ENCODE measurements at places on chromosomes 2 and 18. TPM values are rescaled to one million over a fixed set of nuclear protein-coding genes. Genes with fewer than 3 reads are reported as not detected.

Gene TMEM200C
- total RNA-seq = not detected

- peak overlapping the region; percentile 82 for H3K27ac ChIP-seq
- no peaks in the 10 kb centered on the region for H3K36me3 ChIP-seq
- peaks cover 13% of the 10 kb centered on the region for H3K4me1 ChIP-seq
- DNase-seq = peak; percentile 70
- H3K27me3 ChIP-seq = peaks cover 3% of the 10 kb centered on the region
- peak overlapping the region; percentile 64 for H3K4me3 ChIP-seq
These were observed 55.9 kb upstream of the GORASP2 start for GRCh38 chr2:170873035-170873692.

Gene GMCL1
- 29.2 TPM for total RNA-seq

Gene UNC80
- not detected for total RNA-seq

DNA sequence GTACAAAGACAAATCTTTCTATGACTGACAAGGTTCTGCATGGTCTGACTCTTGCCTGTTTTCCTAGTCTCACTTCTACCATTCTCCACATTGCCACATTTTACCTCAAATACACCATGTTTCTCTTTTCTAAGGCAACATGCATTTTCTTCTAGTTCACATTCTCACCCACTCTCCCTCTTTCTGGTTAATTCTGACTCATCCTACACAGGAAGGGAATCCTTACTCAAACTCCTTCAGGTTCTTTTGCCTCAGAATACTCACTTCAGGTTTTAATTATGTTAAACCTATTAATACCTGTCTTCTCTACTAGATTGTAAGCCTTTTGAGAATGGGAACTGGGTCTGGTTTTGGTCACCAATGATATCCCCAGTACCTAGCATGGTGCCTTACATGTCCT is 47.2 kb downstream of the MAP2 start:
- no peak overlapping the region for H3K27ac ChIP-seq
- H3K4me3 ChIP-seq = no peak overlapping the region
- no peak for DNase-seq
- no peaks in the 10 kb centered on the region for H3K4me1 ChIP-seq

DNA sequence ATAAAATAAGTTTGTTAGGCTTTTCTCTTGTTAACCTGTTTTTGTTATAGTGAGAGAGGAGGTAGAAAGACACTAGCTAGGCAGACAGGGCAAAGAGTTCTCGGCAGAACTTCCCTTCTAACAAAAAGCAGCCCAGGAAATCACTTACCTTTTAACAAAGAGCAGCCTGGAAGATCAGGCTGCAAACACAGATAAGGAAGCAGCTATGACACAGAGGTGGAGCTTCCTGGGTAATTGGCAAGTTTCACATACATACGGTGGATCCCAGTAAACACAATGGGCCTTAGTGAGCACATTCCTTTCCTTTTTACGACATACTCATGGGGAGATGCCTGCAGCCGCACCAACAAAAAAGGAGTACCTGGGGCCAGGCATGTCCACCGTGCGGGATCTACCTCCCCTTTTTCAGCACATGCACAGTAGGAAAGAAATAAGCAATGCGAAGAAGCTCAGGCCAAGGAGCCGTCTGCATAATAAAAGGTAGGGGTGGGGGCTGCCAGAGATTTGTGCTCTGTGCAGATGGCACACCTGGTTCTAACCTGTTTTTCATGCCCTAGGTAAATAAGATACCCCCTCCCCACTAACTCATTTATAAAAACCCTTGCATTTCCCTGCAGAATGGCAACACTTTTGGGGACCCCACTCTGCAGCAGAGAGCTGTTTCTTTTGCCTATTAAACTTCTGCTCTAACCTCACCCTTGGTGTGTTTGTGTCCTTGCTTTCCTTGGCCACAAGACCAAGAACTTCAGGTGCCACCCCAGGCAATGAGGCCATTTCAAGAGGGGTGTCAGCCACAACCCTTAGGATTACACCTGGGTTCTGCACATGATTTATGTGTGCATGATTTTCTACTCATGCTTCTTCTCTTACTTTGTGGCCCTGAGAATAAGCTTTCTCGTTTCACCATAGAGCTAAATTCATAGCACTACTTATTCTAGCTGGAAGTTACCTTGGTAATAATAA is 26.5 kb downstream of the MDH1 start:
- DNase-seq = no peak
- no peaks in the 10 kb centered on the region for H3K4me1 ChIP-seq
- H3K27me3 ChIP-seq = peaks cover 26% of the 10 kb centered on the region
- H3K4me3 ChIP-seq = no peak overlapping the region
- H3K36me3 ChIP-seq = no peaks in the 10 kb centered on the region
- no peak overlapping the region for H3K27ac ChIP-seq

DNA sequence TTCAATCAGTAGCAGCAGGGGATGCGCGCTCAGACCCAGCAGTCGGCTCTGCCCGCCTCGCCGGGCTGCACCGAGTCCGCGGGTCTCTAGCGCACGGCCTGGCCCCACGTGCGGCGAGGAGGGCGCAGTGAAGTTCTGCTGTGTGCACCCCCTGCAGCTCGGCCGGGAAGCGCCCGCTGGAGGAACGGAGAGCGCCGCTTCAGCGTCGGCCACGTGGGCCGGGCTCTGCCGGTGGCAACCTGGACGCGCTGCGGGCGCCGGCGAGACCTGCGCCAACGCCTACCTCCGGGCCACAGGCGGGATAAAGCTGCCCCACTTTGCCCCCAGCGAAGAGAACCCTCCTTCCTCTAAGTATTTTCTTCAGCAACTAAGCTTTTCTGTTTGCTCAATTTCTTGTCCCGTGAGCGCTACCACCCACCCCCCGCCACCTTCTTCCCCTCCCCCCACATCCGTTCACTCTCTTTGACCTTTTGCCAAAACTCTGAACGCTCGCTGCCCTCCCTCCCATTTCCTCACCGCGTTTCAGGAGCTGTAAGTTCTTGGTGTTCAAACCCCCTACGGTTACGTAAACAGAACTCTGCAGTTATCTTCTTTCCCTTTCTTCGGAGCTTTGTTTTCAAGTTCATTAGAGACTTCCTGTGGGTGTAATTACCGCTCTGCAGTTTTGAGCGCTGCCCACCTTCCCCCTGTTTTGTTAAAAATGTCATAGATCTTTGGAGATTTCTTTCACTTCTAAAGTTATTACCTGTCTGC is 42.6 kb upstream of the EDAR start:
- DNase-seq = peak; percentile 56
- peaks cover 4% of the 10 kb centered on the region for H3K36me3 ChIP-seq
- peak overlapping the region; percentile 45 for H3K27ac ChIP-seq
- peaks cover 15% of the 10 kb centered on the region for H3K4me1 ChIP-seq
- peak overlapping the region; percentile 70 for H3K4me3 ChIP-seq

DNA sequence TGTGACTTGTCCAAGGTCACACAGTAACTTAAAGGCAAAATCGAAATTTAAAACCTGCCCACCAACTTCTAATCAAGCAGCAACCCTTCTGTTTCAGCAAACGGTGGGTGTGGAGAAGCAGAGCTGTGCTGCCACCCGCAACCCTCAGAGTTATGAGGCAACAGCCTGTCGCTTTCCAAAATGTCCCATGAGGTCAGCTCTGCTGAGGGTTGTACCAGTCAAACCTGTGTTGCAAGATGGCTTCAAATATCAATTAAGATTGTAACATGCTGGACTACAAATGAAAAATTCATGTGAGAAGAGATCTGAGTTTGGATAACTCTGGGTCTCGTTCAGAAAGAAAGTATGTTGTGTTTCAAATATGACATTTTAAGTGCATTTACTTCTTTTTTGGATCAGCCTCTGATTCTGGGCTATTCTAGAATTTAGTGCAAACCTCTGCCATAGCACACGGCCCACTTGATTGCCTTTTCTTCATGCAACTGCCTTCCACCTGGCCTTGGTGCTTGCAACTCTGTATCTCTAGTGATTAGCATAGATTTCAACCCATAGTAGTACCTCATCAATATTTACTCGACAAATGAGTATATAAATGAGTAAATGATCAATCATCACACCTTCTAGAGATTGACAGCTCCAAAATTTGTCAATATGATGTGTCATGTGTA is 69.3 kb downstream of the TIMM21 start:
- H3K36me3 ChIP-seq = no peaks in the 10 kb centered on the region
- no peak overlapping the region for H3K4me3 ChIP-seq
- H3K4me1 ChIP-seq = no peaks in the 10 kb centered on the region

Gene CYS1
- 0.78 TPM for total RNA-seq

Gene TPO
- total RNA-seq = not detected

DNA sequence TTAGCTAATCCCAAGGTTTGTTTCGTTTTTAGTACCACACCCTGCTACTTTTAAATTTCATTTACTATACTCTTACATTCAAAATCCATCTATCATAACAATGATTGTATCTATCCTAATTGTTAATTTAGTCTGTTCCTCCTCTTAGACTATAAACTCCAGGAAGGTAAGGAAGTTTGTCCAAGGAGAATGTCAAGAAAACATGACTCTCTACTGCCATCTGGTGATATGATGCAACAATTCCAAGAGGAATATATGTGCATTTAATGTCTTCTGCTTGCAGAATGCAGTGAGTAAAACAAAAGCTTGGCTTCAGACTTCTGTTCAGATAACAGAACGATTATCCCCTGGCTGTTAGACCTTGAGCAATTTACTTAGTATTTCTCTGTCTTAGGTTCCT is 1267.1 kb downstream of the LRP1B start:
- H3K4me3 ChIP-seq = no peak overlapping the region
- H3K4me1 ChIP-seq = no peaks in the 10 kb centered on the region
- no peaks in the 10 kb centered on the region for H3K36me3 ChIP-seq
- DNase-seq = no peak
- H3K27me3 ChIP-seq = no peaks in the 10 kb centered on the region
- no peak overlapping the region for H3K27ac ChIP-seq

DNA sequence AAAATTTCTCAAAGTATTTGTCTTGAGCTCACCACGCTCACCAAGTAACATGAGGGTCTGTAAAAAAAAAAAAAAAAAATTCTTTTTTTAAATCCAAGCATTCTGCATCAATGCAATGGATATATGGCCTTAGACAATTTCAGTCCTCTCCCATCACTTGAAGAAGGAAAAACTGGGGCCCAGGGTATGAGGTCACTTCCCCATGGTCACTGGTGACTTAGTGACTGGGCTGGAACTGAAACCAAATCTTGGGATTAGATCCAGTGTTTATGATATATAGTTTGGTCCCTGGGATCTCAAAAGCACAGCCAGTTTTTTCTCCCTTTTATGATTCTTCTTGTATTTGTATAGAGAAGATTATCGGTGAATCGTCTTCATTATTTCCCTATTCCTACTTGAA is 477.9 kb upstream of the TNP1 start:
- H3K27ac ChIP-seq = no peak overlapping the region
- no peak for DNase-seq
- H3K4me3 ChIP-seq = no peak overlapping the region

DNA sequence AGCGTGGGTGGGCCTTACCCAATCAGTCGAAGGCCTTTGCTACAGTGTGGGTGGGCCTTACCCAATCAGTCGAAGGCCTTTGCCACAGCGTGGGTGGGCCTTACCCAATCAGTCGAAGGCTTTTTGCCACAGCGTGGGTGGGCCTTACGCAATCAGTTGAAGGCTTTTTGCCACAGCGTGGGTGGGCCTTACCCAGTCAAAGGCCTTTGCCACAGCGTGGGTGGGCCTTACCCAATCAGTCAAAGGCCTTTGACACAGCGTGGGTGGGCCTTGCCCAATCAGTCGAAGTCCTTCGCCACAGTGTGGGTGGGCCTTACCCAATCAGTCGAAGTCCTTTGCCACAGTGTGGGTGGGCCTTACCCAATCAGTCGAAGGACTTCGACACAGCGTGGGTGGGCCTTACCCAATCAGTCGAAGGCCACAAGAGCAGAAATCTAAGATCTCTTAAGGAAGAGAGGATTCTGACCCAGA is 16.3 kb upstream of the GAL3ST2 start:
- H3K27ac ChIP-seq = no peak overlapping the region
- no peak overlapping the region for H3K4me3 ChIP-seq
- DNase-seq = no peak

DNA sequence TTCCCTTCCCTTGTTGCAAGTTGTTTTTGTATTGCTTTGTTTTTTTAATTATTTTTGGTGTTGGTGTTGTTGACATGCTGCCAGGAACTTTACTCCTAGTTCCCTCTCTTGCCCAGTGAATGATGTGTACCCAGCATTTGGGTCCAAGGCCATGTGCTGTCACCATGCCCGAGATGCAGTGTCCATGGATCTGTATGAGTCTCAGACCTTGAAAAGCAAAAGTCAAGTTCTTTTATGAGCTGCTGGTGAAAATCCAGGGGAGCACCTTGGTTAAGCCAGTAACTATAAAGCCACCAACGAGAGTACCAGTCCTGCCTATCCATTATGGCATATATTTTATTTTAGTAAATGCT is 236.4 kb downstream of the BCL11A start:
- H3K27me3 ChIP-seq = peaks cover 20% of the 10 kb centered on the region
- no peak for DNase-seq
- H3K27ac ChIP-seq = no peak overlapping the region
- H3K4me3 ChIP-seq = no peak overlapping the region
- H3K36me3 ChIP-seq = no peaks in the 10 kb centered on the region

- no peak overlapping the region for H3K4me3 ChIP-seq
- DNase-seq = no peak
- H3K36me3 ChIP-seq = no peaks in the 10 kb centered on the region
- no peaks in the 10 kb centered on the region for H3K4me1 ChIP-seq
These were observed 221.3 kb downstream of the ACKR3 start for GRCh38 chr2:236790963-236791362.

DNA sequence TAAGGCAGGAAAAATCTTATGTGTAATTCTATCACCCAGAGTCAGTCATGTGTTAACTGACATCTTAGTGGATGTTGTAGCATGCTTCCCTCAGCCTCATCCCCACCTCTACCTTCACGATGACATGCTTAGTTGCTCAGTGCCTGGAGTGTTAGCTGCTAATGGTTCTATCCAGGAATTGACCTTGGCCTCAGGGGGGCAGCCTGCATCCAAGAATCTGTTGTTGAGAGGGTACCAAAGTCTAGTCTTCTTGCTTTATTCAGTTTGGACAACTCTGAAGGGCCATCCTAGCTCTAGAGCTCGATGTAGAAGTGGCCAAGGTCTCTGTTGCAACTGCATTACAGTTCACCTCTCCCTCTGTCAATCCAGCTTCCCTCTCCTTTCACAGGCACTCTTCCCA is 61.2 kb downstream of the ACYP2 start:
- no peak overlapping the region for H3K27ac ChIP-seq
- DNase-seq = no peak

- no peaks in the 10 kb centered on the region for H3K36me3 ChIP-seq
- no peaks in the 10 kb centered on the region for H3K27me3 ChIP-seq
These were observed 106.0 kb downstream of the ASAP2 start for GRCh38 chr2:9312591-9312990.

Gene PECR
- 15.2 TPM for total RNA-seq

- no peak overlapping the region for H3K4me3 ChIP-seq
- H3K27ac ChIP-seq = no peak overlapping the region
These were observed 6.5 kb upstream of the CYBRD1 start for GRCh38 chr2:171515672-171516298.

Gene PASK
- 75.8 TPM for total RNA-seq

Gene GALNT5
- total RNA-seq = not detected

Gene ERICH2
- not detected for total RNA-seq

- H3K27ac ChIP-seq = no peak overlapping the region
- peaks cover 46% of the 10 kb centered on the region for H3K27me3 ChIP-seq
- H3K4me3 ChIP-seq = no peak overlapping the region
- no peak for DNase-seq
- H3K4me1 ChIP-seq = peaks cover 18% of the 10 kb centered on the region
These were observed 25.4 kb downstream of the MYO7B start for GRCh38 chr2:127560931-127561280.

Data from activated T-helper 2 cell treated with anti-CD3 and anti-CD28 coated beads, Interferon-gamma antibody, Interleukin-2, Interleukin-4, amounts not matched to agents 10 μg/mL and 5 μg/mL and 100 μg/mL, durations not matched to agents 14 hours and 24 hours and 36 hours (primary cell).